NCI-H2081 (cell line): ENCODE measurements at places on chromosomes 16 and 17.

DNA sequence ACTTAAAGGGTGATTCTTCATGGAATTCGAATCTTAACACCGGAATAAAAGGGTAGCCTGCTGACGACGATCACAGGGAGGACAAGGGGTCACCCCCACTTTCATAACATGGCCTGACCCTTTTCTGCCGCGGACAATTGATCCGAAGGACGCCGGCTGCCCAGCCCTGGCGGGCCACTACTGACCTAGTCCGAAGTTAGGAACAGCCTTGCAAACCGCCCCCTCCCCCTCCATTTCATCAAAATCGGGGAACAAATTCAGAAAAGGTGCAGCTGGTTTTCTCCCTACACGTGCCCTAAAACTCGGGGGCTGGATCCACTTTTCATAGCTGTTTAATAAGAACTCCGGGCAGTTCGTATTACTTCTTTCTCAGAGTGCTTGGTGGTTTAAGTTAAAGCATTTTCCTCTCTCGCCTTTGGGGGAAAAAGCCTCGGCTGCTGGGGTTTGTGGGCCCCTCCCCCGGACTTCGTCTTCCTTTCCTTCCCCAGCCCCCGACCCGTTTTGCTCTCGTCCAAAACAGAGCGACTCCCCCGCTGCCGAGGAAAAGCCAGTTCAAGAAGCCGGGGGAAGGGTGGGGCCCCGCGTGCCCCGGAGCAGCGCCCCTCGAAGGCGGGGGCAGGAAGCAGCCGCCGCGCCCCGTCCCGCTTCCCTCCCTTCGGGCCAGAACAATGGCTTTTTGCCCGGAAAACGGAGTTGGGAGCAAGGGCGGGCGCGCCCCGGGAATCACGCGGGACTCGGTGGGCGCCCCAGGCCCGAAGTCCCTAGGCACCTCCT lies 641 bp upstream of the CBX2 start:
- peak; percentile 84 for DNase-seq

DNA sequence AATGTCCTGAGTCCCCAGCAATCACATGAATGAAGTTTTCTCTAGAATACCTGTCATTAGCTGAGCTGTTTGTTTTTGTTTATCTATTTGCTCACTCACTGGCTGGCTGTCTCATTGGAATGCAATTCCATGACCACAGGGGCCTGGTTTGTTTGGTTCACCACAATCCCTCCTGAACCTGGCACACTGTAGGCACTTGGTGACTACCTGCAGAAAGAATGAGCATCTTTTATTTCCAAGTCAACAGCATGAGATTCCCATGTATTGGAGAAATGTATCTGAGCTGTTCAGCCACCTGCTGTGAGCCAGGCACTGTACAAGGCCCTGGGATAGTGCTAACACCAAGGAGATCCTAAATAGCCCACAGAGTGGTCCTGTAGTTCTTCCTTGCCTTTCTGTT lies 345.1 kb downstream of the XYLT1 start:
- no peak for DNase-seq

DNA sequence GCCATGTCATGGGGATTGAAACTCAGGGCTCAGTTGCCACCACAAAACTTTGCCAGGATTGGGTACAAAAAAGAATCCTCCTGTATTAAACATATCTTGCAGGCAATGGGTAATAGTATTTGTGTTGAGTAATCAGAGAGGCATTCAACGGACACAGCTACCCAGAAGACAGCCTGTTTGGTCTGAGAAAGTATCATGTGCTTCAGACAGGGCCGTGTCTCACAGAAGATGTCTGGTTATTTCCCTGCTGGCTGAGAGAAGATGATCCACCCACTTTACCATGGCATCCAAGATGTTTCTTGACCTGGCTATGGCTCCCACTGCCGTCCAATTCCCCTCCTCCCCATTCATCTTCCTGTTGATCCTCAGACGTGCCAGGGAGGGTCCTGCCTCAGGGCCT lies 304.3 kb upstream of the XYLT1 start:
- DNase-seq = no peak

GRCh38 chr17:17837966-17838962 lies 1.5 kb upstream of the SREBF1 start:
- DNase-seq = peak; percentile 65

- no peak for DNase-seq
Observed at GRCh38 chr16:17154981-17155380, 315.8 kb downstream of the XYLT1 start.

DNA sequence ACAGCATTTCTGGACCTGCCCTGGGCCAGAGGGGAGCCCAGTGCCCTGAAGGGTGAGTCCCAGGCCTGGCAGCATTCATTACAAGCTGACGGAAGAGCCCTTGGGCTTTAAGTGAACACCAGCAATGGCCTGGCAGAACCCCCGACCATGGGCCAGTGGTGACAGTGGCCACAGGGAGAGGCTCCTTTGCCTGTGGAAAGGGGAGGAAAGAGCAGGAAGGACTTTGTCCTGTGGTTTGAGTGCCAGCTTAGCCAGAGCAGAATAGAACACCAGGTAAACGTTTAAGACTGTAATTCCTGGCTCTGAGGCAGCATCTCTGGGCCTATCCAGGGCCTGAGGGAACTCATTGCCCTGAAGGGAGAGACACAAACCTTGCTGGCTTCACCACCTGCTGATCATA lies 34.3 kb upstream of the ATP2C2 start:
- no peak for DNase-seq

- DNase-seq = no peak
Observed at GRCh38 chr17:8710813-8711212, 33.8 kb downstream of the CCDC42 start.

- DNase-seq = no peak
Observed at GRCh38 chr16:83713597-83713996, 94.2 kb upstream of the HSBP1 start.

GRCh38 chr17:17751489-17752088 lies 70.3 kb downstream of the RAI1 start:
- no peak for DNase-seq

GRCh38 chr16:15966836-15967546 lies 17.6 kb downstream of the ABCC1 start:
- no peak for DNase-seq

- no peak for DNase-seq
Observed at GRCh38 chr17:65334406-65334805, 197.2 kb downstream of the RGS9 start.
